ENCODE measurements at places on chromosomes 2 and 18.
A peak's percentile ranks its signal among the peaks of the same experiment; 100 is the strongest.

- no peak for DNase-seq
Observed at GRCh38 chr2:138997346-138997745, 217.2 kb upstream of the NXPH2 start.

DNA sequence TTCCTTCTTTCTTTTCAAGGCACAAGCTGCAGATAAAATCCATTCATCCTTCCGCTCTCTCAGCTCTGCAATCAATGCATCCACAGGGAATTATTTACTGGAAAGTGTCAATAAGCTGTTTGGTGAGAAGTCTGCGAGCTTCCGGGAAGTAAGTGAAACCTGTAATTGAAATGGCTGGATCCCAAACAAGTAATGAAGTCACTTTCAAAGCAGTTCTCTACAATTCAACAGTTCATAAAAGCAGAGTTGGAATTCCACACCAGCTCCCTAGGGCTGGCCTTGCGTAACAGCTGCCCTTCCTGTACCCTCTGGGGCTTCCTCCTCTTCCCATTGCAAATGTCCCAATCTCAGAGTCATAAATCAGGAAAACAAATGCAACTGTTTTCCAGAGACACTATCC lies 9.6 kb downstream of the SERPINB2 start:
- no peak for DNase-seq

DNA sequence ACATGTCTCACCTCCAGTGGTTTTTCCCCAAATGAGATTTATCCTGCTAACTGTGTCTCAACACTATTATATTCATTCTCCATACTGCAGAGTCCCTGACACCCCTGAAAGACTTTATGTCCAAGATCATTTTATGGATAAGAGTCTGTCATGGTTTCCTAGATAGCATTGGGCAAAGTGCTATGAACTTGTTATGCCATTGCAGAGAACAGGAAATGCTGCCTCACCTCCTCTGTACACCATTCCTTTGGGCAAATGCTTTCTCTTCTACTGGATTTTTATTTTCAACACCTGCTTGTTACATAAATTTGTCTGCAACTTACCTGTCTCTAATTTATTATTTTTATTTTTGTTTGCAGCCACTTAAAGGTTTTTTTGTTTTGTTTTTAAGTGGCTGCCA lies 652.5 kb upstream of the FAM98A start:
- DNase-seq, result no peak

DNA sequence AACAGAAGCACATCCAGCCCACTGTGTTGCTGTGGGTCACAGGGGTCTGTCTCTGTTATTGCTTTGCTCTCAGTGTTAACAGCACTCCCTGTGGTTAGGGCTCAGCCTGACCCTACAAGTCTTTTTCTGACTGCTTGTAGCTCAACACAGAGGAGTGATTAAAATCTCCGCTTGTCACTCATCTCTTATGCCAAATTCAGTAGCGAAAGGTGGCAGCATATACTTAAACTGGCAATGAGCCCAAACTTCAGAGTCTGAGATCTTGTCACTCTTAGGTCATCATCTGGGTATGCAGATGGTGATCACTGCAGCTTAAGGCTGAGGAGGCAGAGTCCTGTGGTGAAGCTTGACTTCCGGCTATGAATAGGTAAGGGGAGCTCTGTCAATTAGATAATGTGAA lies 63.3 kb upstream of the CSRNP3 start:
- no peak for DNase-seq

GRCh38 chr2:237056287-237056875 lies 29.3 kb upstream of the COPS8 start:
- no peak for DNase-seq

DNA sequence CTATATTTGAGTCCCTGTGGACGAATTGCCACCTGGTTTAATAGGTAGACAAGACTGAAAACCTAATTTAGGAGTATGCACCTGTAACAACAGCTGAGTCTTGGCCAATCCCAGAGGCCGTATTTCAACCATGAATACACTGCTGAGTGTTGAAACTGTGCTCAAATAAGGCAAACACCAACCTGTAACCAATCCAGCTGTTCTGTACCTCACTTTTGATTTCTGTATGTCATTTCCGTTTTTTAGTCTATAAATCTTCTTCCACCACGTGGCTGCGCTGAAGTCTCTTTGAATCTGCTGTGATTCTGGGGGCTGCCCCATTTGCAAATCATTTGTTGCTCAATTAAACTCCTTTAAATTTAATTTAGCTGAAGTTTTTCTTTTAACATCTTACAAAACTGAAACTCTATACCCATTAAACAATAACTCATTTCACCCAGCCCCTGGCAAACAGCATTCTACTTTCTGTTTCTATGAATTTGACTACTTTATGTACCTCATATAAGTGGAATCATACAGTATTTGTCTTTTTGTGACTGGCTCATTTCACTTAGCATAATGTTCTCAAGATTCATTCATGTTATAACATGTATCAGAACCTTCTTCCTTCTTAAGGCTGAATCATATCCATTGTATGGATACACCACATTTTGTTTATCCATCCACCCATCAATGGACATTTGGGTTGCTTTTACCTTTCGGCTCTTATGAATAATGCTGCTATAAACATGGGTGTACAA lies 7.5 kb upstream of the YPEL5 start:
- no peak for DNase-seq

GRCh38 chr2:109028277-109028676 lies 39.3 kb upstream of the EDAR start:
- DNase-seq, result no peak

DNA sequence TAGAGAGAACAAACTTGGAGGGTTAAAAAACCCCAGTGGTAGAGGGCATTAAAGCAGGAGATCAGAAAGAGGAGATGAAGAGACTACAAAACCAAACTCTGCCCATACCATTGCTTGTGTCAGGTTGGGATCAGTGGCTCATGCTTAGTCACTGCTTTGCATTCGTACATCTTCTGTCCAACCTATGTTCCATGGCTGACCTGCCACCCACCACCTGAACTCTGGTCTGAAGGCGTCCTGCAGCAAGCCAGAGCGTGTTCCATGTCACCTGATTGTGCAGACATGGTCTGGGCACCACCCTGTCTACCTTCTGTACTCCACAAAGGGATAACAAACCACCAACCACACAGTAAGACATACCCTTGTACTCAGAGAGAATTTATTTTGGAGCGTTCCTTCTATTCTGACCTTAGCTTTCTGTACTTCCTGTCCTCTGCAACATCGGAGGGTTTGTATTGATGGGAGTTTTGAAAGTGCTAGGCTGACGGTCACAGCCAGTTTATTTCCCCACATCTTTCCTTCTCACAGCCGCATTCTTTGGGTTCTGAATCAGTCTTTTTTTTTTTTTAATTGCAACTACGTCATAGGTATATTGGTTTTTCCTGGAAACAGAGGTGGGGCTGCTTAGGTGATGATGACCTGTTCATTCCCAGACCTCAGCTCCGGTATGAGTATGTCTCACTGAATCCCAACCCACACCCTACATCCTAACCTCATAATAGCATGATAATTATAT lies 88.3 kb downstream of the SOWAHC start:
- DNase-seq, result peak; percentile 60

DNA sequence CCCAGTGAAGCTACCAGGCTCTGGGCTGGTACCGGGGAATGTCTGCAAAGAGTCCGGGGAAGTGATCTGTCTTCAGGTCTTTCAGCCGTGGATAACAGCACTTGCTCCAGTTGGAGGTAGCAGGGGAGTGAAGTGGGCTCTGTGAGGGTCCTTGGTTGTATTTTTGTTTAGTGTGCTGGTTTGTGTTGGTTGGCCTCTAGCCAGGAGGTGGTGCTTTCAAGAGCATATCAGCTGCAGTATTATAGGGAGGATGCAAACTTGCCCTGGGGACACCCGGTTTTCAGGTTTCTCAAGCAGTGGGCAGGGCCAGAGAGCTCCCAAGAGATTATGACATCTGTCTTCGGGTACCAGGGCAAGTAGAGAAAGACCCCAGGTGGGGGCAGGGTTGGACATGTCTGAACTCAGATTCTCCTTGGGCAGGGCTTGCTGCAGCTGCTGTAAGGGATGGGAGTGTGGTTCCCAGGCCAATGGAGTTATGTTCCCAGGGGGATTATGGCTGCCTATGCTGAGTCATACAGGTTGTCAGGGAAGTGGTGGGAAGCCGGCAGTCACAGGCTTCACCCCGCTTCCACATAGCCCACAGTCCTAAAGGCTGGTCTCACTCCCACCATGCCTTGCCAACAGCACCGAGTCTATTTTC lies 34.4 kb downstream of the ACAA2 start:
- DNase-seq, result no peak

DNA sequence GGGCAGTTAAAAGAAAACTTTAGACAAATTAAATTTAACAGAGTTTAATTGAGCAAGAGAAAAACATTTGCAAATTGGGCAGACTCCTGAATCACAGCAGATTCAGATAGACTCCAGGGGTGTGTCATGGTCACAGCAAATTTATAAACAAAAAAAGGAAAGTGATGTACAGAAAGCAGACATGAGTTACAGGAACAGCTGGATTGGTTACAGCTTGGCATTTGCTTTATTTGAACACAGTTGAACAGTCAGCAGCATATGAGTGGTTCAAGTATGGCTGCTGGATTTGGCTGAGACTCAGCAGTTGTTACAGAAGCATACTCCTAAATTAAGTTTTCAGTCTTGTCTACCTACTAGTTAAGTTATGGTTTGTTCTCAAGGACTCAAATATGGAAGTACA lies 82.3 kb upstream of the NYAP2 start:
- DNase-seq, result no peak

GRCh38 chr2:9205963-9206948 lies at the start of gene ASAP2:
Gene ASAP2 (plus strand): TSS chr2:9206812. CDS start chr2:9207105, 293 bp downstream.
- DNase-seq, result peak; percentile 39

GRCh38 chr18:62857263-62857976 lies 142.1 kb downstream of the PHLPP1 start:
- DNase-seq, result no peak

GRCh38 chr18:63447066-63447465 lies 24.8 kb upstream of the VPS4B start:
- no peak for DNase-seq

GRCh38 chr2:172244419-172245130 lies 141.9 kb upstream of the DLX2 start:
- DNase-seq, result no peak

DNA sequence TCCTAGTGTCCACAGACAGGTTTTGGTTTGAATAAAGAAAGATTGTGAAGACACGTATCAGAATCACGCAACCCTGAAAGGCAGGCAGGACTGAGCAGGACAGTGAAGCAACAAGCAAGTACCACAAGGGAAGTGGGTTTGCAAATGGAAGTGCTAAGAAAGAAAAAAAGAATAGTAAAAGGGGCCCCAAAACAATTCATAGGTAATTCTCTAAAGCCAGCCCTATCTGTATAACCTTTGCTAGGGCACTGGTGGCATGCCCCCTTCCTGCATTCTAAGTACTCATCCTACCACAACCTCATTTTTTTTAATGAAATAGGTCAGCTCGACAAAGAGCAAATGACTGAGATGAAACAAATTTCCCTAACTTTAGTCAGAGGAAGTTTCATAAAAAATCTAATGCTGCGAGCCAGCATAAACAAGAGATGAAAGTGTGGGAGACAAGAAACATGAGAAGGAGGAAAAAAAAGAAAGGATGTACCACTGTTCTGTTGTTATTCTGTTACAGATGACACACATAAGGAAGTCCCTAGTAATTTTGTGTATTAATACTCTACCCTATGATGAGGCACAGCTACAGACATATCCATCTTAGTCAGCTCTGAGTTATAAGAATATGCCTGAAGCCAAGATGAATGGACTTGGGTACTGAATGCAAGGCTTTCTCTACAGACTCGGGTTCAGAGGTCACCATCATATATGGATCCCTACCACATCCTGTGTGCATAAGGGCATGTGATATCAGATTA lies 32.2 kb downstream of the IKZF2 start:
- no peak for DNase-seq

GRCh38 chr18:2518473-2518872 lies 52.8 kb downstream of the METTL4 start:
- DNase-seq, result peak; percentile 11

- no peak for DNase-seq
Observed at GRCh38 chr2:234099266-234099665, 48.8 kb downstream of the SPP2 start.

GRCh38 chr2:207416111-207416510 lies 113.7 kb upstream of the CREB1 start:
- DNase-seq, result no peak

- peak; percentile 76 for DNase-seq
Observed at GRCh38 chr2:218607436-218608115, at the start of gene PLCD4. Gene PLCD4 (plus strand): TSS chr2:218607899. CDS start chr2:218615740, 7,841 bp downstream.

DNA sequence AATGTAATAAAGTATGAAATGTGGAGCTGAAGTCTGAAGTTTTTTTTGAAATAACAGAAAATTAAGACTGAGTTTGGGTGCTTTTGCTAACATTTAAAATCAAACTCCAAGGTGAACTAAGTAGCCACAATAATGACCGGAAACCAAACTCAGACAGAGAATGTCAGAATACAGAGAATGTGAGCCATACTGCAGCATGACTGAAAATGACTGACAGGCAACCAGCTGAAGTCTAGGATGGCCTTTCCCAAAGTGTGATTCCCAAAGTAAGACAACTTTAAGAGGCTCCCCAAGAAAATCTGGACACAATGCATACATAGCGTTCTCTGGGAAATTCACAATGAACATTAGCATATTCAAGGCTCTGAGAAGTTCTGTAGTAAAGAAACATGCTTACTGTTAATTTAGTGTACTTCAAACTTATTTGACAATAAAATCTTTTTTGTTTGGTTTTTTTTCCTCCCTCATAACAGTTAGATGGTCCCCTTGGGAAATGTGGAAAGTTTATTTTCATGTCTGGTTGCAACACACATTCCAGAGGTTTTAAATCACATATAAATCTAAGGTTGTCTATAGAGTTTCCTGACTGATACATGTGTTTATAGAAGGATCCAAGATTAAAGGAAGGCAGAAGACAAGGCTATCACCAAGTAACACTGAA lies 28.6 kb downstream of the PLA2R1 start:
- DNase-seq, result no peak

DNA sequence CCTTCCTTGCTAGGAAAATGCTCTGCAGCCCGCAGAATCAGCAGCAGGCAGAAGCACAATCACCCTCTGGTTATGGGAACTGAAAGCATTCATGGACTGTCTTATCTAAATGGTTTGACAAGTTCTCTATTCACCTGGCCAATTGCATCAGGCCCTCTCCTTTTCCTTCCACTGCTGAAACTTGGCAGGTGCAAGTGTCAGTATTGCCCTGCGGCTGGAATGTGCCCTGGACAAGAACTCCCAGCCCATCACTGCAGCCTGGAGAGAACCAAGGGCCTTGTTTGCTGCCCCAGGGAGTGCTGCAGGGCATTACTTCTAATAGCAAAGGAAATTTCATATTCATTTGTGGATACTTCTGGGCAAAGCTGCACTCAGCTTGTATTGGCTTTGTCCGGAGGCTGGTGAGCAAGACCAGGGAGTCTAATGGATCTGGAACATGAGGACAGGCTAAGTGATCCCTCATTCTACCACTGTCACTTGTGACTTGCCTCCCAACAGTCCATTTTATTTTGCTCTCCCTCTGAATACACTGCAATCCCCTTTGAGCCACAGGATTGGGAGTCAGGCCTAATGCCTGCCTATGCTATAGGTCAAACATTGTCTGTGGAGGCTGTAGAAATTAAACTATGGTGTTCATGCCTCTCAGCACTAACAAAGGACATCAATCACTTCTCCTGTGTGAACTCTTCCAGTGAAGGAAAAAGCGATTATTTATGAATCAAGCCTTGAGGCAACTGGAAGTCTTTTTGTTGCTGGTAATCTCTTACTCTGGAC lies 116.9 kb downstream of the LYPD6B start:
- no peak for DNase-seq

Measured in dermis microvascular lymphatic vessel endothelial cell (primary cell).